Stimulated activated CD8-positive, alpha-beta memory T cell treated with anti-CD3 and anti-CD28 coated beads, Interleukin-15, amount 100 ng/mL, for 24 hours (primary cell): ENCODE measurements at places on chromosomes 3 and 15.
A peak's percentile ranks its signal among the peaks of the same experiment; 100 is the strongest.

- no peak for DNase-seq
Observed at GRCh38 chr3:159953325-159954085, 35.1 kb upstream of the IL12A start.

- DNase-seq, result no peak
Observed at GRCh38 chr15:39411102-39411989, 169.5 kb upstream of the THBS1 start.

- DNase-seq, result peak; percentile 3
Observed at GRCh38 chr15:38354315-38354929, 99.5 kb upstream of the FAM98B start.

GRCh38 chr3:11283139-11283475 lies 10.9 kb downstream of the ATG7 start:
- DNase-seq, result no peak

GRCh38 chr3:155377847-155378246 lies 84.4 kb upstream of the STRIT1 start:
- DNase-seq, result no peak

DNA sequence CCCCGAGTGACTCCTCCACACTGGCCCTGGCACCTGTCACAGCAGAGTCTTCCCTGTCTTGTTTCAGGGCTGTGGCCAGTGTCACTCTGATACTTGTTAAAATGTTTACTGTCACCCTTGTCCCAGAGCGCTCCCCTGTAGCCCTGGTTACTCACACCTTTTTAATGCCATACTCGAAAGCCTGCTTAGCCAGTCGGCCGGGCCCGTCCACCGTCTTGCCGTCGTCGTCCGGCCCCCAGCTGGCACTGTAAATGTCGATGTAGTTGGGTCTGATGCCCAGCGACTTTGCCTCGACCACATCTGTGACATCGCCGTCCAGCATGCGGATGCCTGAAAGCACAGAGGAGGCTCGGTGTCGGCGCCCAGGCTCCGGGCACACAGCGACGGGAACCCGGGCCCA lies 91.3 kb downstream of the PCSK6 start:
- no peak for DNase-seq

- no peak for DNase-seq
Observed at GRCh38 chr15:39209548-39210211, 371.2 kb upstream of the THBS1 start.

GRCh38 chr3:39013921-39014509 lies 37.7 kb downstream of the SCN11A start:
- DNase-seq, result no peak
